Activated T-helper 1 cell treated with anti-CD3 and anti-CD28 coated beads, Interleukin-2, amount 50 U/mL, for 16 hours (primary cell): ENCODE measurements at places on chromosomes 5 and 9.

- DNase-seq: no peak
Observed at GRCh38 chr5:99025298-99026045, 96.7 kb upstream of the CHD1 start.

DNA sequence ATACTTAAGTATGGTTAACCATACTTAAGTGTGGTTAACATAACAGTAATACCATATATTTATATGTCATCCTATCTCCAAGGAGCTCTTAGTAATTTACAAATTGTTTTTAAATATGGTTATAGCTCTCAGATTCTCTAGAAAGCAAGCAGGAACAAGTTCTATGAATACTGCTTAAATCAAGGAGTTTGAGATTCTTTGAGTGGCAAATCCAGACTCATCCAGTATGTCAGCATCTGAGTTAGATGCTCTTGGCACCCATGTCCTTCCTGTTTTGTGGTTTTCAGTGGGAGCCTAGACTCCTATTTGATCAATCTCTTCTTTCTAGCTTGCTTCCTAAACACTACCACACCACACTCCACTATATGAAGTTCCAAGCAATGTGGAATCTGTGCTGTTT lies 114.7 kb upstream of the GDNF start:
- DNase-seq: no peak

- DNase-seq: no peak
Observed at GRCh38 chr9:118384531-118385100, 680.4 kb downstream of the TLR4 start.

DNA sequence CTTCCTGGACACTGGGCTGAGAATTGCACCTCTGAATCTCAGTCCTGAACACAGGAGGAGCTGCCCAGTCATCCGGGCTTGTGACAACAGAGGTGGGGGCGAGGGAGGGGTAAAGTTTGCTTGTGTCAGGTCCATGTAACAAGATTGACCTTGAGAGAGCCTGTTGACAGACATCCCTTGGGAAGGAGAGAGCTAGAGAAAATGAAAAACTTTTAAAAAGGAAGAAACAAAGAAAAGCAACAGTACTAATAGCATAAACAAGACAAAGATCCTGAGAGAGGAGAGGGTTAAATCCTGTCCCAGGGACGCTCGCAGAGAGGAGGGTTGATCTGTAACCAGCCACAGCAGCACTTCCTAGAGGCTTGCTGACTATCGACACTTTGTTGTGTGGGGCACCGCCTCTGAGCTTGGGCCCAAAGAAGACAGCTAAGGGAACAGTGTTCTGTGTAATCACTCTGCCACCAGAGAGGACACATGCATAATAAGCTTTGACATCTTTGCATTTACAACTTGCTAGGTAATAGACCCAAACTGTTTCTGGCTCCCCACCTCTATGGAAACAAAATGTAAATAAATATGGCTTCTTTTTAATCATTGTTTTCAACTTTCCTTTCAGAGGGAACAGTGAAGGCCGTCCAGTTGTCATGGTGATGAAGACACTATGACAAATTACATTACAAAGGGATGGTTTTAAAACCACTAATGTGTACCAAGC lies 363.7 kb downstream of the CSNK1G3 start:
- no peak for DNase-seq

GRCh38 chr9:13957089-13957488 lies 356.9 kb downstream of the NFIB start:
- DNase-seq: no peak
